ENCODE measurements at places on chromosomes 16 and 17. TPM values are rescaled to one million over a fixed set of nuclear protein-coding genes. Genes with fewer than 3 reads are reported as not detected.

DNA sequence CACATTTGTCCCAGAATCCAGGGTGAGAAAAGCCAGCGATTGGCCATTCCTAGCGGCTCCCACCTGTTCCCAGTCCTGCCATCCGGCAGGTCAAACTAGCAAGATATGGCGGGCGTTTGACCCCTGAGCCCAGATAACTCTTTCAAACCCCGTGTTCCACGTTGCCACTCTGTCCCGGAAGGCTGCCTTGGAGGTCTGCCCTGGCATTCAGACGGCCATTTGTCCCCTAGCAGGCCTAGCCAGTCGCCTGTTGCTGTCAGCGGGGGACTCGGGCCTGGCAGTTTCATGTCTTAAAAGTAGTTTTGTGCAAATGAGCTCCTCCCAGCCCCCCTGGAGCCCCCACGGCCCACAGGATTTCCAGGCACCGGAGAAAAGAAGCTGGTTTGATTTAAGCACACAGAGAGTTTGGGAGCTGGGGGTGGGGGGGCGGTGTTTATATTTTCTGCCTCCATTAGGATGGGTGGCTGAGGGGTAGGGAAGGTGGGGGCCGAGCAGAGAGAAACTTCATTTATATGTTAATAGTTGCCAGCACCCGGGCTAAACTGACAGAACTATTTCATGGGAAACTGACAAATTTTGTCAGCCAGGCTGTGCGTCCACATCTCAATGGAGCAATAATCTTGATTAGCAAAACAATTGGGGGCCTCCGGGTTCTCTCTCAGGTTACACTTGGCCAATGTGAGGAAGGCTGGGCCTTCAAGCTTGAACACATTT lies 240.9 kb upstream of the SALL1 start:
- no peak for DNase-seq

GRCh38 chr16:2717383-2718263 lies 2.4 kb downstream of the PRSS27 start:
- no peak for DNase-seq

Gene RAB26
- not detected for total RNA-seq

GRCh38 chr17:35242158-35242804 lies 591 bp upstream of the SLFN5 start:
- DNase-seq = no peak

Gene BAIAP3
- 1.3 TPM for total RNA-seq

- DNase-seq = no peak
Measured at GRCh38 chr17:72004011-72004427, 116.8 kb upstream of the SOX9 start.

DNA sequence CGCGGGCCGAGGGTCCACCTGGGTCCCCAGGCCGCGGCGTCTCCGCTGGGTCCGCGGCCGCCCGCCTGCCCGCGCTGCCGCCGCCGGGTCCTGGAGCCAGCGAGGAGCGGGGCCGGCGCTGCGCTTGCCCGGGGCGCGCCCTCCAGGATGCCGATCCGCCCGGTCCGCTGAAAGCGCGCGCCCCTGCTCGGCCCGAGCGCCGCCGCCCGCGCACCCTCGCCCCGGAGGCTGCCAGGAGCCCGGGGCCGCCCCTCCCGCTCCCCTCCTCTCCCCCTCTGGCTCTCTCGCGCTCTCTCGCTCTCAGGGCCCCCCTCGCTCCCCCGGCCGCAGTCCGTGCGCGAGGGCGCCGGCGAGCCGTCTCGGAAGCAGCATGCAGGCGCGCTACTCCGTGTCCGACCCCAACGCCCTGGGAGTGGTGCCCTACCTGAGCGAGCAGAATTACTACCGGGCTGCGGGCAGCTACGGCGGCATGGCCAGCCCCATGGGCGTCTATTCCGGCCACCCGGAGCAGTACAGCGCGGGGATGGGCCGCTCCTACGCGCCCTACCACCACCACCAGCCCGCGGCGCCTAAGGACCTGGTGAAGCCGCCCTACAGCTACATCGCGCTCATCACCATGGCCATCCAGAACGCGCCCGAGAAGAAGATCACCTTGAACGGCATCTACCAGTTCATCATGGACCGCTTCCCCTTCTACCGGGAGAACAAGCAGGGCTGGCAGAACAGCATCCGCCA lies 504 bp downstream of the FOXC2 start:
- DNase-seq = no peak

Gene ATP1B2
- total RNA-seq = 2.5 TPM

Gene NOL3
- total RNA-seq = 58.2 TPM

Gene ELAC2
- total RNA-seq = 94.7 TPM

GRCh38 chr17:10471858-10472257 lies 2.5 kb upstream of the MYH4 start:
- DNase-seq = no peak

DNA sequence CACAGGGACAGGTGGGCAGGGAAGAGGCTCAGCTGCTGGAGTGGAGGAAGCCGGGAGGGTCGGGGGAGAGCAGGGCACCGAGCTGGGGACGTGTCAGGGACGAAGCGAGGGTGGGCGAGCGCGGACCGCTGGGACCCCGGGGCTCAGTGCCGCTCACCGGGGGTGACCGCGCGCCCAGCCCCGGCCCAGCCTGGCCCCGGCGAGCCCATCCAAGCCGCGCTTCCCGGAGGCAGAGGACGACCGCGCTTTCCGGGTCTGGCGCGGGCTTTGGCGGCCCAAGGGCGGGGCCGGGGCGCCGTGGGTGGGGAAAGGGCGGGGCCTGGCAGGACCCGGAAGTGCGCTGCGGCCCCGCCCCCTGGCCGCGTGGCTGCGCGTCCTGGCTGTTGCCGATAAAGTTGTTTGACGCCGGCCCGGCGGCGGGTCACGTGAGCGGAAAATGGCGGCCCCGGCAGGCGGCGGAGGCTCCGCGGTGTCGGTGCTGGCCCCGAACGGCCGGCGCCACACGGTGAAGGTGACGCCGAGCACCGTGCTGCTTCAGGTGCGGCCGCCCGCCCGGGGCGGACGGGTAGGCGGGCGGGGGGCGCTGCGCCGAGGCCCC lies at the start of gene ASPSCR1:
Gene ASPSCR1 (plus strand): TSS at position 419 of the 598 bp plus-strand sequence. CDS start 18 bp downstream, at position 437.
- DNase-seq = peak; percentile 96

GRCh38 chr16:10972819-10973464 lies 28.6 kb downstream of the CLEC16A start:
- no peak for DNase-seq

Gene TTLL6
- 0.29 TPM for total RNA-seq

Gene SLC47A1
- total RNA-seq = 1.8 TPM

Gene SLFN11
- total RNA-seq = 16.2 TPM

Gene DNAAF8
- 0.42 TPM for total RNA-seq

DNA sequence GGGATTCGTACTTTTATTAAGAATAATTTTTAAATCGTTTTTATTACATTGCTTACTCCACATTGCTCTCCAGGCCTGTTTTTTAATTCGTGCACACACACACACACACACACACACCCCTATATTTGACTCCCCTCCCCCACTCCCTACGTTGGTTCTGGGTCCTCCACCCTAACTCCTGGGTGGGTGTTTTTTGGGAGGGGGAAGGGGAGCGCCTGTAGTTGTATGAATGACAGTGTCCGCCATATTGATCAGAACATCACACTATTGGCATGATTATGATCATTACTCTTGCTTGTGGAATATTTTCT lies 1.3 kb downstream of the GNAO1 start:
- DNase-seq = no peak

DNA sequence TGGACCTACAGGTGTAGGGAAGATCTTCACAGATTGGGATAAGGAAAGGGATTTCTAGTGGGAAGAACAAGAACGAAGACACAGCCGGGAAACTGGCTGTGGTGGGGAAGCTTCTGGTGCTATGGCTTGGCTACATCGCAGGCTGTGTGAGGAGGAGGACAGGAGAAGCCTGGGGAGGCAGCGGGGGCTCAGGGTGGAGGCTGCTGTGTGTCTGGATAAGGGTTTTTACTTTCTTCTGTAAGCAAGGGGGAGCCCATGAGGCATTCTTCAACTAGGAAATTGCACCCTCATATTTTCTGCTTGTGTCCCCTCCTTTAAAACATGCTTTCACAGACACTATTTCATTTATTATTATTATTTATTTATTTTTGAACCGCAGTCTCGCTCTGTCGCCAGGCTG lies 2.9 kb upstream of the RHBDF2 start:
- no peak for DNase-seq

DNA sequence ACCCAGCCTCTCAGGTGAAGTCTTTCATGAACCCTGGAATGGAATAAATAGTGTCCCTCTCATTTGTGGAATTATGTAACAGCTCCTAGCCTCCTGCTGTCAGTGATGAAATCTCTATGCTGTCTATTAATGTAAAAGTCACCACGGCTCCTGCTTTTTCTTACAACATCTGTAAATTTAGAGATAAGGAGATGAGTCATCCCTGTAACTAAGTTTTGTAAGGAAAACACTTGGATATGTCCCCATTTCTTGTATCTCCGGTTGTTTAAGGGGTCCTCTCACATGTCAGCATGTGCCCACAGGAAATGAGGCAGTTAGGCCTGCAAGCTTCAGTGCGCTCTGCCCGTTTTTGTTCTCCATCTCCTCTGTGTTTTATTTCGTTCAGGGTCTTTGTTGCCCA lies 2.8 kb upstream of the NAT9 start:
- DNase-seq = no peak

Gene PPL
- total RNA-seq = 36.3 TPM

Gene TEKT5
- total RNA-seq = not detected

GRCh38 chr17:47172696-47173565 lies 16.2 kb downstream of the CDC27 start:
- no peak for DNase-seq

GRCh38 chr16:66639091-66639885 lies 34.8 kb downstream of the CMTM3 start:
- DNase-seq = no peak

DNA sequence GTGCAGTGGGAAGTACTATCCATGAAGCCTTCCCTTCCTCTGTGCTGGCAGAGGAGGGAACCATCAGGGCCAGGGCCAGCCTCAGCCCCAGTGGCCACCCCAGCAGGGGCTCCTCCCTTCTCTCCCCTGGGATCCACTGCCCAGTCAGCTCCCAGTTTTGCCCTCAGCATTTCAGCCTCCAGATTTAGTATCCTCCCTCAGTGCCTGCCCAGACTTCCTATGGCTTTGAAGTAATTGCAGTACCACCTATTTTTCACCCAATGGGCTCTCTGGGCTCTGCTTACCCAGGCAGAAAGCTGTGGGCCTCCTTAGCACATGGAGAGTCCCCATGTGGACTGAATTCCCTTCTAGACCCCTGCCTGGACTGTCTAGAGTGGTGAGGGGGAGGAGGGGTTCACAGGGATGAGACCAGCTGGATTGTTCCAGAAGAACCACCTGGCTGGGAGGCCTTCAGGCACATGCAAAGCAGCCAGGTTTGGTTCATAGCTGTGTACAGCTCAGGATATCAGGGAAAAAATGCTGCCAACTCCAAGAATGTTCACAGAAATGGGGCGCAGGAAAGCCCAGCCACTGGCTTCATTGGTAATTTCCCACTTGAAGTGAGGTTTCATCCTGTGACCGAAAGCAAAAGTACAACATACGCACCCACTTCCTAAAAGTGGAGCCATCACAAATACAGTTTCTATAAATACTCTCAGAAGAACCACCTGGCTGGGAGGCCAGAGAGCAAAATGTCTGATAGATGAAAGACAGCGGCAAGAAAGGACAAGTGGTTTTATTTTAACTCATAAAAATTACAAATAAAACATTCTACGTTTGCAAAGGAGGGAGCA lies 15.2 kb upstream of the HERPUD1 start:
- DNase-seq = no peak

Gene CCDC200
- not detected for total RNA-seq

DNA sequence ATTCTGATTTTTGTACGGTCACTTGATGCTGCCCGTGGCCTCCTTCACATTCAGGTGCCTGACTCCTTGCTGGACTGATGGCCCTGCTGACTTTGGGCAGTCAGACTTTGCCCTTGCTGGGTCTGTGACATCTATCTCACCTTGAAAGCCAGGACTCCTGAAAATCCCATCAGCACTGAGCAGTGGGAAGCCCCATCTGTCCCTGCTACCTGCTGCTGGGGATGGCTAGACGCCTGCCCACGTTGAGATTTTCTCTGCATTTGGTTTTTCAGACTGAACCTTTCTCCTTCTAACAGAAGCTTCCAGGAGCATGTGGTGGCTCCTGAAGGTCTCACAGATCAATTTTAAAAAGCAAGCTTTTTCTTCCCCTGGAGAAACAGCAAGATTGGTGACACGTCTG lies 10.2 kb upstream of the ZNF18 start:
- DNase-seq = no peak

DNA sequence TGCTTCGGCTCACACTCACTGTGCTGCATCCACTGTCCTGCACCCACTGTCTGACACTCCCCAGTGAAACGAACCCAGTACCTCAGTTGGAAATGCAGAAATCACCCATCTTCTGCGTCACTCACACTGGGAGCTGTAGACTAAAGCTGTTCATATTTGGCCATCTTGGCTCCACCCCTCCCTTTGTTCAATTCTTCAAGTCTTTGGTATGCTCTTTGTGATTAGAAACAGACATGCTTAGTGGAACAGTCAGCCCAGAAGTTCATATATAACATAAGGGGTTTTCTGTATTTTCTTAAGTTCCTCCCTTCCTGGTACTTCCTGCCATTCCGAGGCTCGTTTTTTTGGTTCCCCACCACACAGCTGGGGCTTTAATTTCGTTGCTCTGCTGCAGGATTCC lies 398.5 kb upstream of the DYNLRB2 start:
- no peak for DNase-seq

Gene SDK2
- 0.75 TPM for total RNA-seq

Gene KRTAP2-2
- not detected for total RNA-seq

DNA sequence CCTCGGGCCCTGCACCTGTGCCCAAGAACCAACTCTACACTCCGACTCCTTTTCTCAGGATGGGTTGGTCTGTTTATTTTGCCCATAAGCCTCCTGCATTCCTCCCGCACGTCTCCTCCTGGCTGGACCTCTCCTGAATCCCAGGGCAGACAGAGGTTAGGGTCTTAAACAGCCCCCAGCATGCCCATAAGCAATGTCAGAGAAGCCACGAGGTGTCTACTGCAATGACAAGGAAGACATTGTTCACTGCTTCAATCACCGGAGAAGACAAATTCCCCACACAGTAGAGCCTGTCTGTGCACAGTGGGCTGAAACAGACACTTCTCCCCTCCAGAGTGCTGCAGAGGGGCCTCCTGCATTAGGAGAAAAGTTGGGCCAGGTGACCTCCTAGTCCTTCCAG lies 230.6 kb upstream of the RPL38 start:
- DNase-seq = no peak

Gene KRTAP4-5
- total RNA-seq = not detected

Gene DUSP3
- 130 TPM for total RNA-seq

DNA sequence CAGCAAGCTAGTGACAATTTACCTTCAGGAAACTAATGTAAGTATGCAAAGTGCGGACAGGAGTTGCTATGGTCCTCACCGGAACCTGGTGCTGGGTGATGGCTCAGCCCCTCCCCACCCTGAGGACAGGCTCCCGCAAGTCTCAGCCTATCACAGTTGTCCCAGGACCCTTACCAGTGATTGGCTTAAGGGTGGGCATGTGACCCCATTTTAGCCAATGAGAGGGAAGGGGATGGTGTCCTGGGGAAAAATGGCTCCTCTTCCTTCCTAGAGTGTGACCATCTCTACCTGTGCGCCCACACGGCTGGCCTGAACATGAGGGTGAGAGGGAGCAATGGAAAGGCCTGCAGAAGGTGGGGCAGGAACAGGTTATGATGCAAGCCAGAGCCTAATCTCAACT lies 80.4 kb downstream of the C16orf78 start:
- no peak for DNase-seq

- no peak for DNase-seq
Measured at GRCh38 chr17:83183951-83184506, 104.6 kb downstream of the METRNL start.
